ENCODE measurements at places on chromosomes 3 and 15.

DNA sequence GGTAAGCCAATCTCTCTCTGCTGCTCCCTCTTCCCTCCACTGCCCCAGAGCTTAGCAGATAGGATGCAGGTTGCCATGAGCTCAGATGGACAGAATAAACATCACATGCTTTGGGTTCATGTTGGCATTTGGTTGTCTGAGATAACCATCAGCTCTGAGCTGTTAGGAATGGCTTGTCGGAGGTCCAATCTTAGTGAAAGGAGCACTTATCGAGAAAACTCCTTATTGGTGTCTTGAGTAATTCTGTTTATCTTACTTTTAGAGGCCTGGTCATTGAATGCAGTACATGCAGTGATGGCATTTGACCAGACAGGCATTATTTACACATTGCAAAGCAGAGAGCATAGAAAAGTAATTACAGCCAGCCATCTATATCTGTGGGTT, 99.7 kb downstream of the CEMIP start:
- DNase-seq: no peak

- peak; percentile 15 for DNase-seq
Observed at GRCh38 chr15:63544258-63545026, 40.0 kb downstream of the USP3 start.

DNA sequence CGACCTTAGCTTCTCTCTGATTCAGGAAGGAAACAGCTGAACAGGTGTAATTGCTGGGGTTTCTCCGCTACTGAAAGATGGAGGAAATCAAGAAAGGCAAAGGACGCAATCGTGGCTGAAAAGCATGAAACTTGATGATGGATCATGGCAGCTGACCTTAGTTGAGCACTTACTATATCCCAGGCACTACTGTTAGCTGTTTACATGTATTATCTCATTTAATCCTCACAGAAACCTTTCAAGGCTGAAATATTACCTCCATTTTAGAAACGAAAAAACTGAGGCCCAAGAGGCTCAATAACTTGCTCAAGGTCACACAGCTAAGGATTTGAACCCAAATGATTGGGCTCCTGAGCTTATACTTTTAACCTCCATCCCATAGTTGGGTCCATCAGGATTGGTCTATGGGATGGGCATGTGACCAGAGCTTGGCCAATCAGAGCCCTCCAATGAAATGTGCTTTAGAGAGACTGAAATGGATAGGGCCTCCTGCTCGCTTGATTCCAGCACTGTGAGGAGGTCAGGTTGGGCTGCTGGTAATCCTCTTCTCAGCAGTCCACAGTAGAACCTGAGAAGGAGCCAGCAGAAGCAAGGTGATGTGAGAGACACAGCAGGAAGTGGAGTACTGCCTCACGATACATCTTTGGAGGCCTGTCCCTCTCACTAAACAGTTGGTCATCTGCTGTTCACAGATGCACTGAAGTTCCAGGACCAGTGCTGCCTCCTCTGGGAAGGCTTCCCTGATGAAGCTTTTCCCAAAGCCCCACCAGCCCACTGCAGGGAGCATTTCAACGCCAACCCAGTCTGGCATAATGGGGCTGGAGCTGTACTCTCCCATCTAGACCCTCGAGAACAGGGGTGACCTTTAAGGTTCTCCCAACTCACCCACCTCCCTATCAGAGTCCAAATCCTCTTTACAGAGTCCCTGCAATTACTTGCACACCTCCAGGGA, 10.4 kb downstream of the CLN6 start:
- no peak for DNase-seq

GRCh38 chr15:86162172-86162591, 82.5 kb downstream of the AGBL1 start:
- DNase-seq: no peak

GRCh38 chr3:108838436-108838835, 15.8 kb downstream of the TRAT1 start:
- DNase-seq: no peak

Measured in hematopoietic multipotent progenitor cell treated with erythropoietin and hydrocortisone succinate and interleukin-3 and kit ligand, for 8 days (in vitro differentiated cells).